NCI-H460 (cell line): ENCODE measurements at places on chromosomes 7 and 10.

GRCh38 chr7:117669818-117670217 lies 190.0 kb downstream of the CFTR start:
- no peak for DNase-seq

DNA sequence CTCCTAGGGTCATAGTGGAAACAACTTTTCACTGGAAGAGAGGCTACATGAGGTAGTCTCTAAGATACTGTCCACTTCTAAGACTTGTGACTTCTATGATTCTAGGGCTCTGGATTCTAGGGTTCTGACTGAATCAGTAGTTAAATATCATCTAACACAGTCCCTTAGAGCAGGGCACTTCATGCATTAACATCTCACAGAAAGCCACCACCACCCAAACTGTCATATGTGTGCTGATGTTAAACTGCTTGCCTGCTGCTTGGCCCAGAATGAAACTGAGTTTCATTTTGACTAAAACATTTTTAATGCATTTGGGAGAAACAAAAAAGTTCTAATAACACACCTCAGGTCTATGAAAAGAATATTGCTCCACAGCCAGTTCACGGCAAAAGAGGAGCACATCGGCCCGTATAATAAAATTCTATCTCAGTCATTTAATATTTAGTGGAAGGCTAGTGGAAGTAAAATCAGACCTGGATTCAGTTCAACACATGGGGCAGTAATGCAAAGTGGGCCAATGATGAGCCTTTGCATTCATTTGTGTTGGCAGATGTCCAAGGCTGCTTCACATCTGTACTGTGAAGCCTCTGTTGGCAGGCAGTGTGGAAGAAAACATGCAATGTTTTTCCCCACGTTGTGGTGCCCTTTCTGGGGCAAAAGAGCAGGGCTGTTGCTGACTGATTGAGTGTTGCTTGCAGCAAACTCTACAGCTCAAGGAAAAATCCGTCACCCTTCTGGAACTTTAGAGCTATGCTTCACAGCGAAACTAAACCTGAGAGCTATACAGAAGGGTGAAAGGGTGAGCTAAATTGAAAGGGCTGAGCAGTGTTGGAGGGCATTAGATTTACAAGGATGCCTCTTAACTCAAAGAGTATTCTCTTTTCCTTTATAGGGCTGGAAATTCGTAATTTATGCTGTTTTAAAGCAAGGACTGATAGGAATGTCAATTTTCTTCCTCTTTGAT lies 33.5 kb upstream of the AUTS2 start:
- peak; percentile 26 for DNase-seq

- DNase-seq: no peak
Observed at GRCh38 chr7:51428217-51428887, 111.7 kb upstream of the COBL start.

GRCh38 chr10:60781661-60782060 lies 3.4 kb downstream of the CDK1 start:
- no peak for DNase-seq

- DNase-seq: no peak
Observed at GRCh38 chr10:33216661-33217427, 117.6 kb downstream of the NRP1 start.

GRCh38 chr10:43855667-43856210 lies 207.1 kb upstream of the ZNF32 start:
- no peak for DNase-seq

GRCh38 chr7:47953822-47954221 lies 5.6 kb upstream of the PKD1L1 start:
- no peak for DNase-seq

DNA sequence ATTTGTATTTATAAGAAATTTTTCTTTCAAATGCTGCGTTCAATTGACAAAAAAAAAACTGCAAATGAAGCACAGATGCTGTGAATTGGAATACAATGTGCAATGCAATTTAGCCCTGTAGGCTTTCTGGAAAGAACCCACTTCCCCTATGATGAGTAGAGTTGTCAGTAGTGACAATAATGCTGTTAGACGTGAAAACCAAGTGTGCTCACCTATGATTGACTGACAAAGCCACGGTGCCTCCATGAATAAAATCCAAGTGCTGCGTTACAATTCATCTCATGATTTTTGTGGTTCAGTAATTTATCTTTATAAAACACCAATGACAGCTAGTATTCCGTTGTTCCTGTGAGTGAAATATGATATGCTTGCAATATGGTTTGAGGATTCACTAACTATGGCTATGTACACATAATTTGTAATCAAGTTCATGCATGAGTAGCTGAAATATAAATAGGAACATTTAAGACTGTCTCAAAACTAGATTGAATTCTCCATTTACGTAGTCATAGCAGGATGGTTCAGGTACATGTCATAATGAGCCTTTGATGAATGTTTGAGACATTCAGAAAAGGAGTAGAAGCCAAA lies 1160.3 kb downstream of the CNTNAP2 start:
- DNase-seq: no peak

DNA sequence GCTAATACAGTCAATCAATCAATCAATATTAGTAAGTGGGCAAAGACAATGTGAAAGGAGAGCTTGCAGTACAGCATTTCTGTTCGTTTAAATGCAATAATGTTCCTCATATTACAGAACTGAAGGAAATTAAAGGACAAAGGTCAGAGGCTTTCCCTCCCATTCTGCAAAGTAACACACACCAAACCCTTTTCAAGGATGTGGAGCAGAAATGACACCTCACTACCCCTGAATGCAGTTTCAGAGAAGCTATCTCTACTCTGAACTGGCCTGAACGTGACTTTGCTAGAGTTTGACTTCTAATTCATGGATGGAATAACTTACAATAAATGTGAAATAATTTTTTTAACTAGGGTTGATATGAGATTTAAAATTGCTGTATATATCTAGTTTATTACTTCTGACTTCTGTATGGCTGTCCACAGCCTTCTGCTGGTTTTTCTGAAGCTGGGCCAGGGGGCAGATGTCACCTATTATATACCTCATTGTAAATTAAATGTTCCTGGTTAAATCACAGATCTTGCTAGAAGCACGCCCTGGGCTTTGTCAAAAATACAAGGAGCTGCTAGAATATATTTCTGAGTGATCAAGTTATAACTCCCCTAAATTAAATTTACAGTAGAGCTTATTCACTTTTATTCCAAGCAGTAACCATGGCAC lies 156.9 kb upstream of the C7orf33 start:
- no peak for DNase-seq
